ENCODE measurements at places on chromosomes 7 and 10.

- DNase-seq, result no peak
Observed at GRCh38 chr7:46885167-46885566, 696.7 kb downstream of the TNS3 start.

DNA sequence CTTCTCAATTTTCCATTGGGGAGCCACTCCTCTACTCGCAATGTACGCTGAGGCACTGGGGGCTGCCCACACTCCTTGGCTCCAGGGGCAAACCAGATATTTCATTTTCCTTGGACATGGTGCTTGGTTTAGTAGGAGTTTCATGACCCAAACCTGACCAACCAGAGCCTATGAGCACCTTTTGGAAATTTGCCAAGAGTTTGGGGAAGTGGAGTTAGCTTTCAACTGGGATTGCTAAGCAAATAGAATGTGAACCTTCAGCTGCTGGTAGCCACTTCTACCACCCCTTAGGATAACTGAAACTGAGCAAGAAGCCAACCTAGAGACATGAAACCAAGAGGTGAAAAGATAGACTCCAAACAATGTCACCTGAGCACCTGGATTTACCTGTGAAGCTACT lies 74.9 kb upstream of the COL13A1 start:
- DNase-seq, result no peak

DNA sequence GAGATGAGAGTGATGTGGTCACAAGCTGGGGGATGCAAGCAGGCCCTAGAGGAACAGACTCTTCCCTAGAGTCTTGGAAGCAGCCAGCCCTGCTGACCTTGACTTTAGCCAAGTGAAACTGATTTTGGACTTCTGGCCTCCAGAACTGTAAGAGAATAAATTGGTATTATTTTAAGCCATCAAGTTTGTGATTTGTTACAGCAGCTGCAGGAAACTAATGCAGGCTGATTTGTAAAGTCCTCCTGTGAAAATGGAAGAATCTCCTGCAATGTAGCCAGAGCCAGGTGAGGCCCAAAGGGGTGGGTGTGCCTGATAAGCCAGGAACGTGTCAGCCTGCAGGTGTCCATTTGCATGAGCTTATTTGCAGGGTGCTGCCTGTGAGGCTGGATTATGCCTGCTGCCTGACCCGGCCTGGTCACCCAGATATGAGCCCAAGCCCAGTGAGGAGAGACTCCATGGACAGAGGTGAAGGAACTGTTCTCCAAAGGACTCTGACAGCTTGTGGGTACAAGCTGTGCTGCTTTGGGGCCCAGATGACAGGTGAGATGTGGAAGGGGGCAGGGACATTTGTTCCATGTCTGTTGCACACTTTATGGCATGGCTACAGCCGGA lies 24.6 kb upstream of the PLEKHA1 start:
- DNase-seq, result no peak

DNA sequence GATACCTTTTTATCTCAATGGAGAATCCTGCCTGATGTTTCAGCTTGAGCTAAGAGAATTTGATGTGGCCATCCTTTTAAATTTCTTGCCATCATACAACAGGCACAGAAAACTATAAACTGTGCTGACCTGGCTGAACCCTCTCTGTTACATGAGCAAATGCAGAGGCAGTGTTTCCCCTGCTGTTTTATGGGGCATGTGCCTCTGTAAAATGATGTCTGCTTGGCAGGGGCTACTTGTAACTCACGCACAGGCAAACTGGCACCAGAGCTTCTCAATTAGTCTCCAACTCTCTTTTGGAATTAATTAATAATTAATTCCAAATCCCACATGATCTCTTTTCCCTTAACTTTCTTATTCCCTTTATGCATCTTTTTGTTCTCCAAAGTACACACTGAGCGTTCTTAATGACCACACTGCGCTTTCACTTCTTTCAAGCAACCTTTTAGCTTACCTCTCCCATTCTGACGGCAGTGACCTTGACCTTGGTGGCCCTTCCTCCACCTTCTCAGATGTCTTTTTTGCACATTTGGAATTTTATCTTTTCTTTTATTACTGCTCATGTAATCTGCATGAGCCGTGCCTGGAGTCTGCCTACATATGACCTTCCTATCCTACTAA lies 334.0 kb downstream of the PLXNA4 start:
- no peak for DNase-seq

DNA sequence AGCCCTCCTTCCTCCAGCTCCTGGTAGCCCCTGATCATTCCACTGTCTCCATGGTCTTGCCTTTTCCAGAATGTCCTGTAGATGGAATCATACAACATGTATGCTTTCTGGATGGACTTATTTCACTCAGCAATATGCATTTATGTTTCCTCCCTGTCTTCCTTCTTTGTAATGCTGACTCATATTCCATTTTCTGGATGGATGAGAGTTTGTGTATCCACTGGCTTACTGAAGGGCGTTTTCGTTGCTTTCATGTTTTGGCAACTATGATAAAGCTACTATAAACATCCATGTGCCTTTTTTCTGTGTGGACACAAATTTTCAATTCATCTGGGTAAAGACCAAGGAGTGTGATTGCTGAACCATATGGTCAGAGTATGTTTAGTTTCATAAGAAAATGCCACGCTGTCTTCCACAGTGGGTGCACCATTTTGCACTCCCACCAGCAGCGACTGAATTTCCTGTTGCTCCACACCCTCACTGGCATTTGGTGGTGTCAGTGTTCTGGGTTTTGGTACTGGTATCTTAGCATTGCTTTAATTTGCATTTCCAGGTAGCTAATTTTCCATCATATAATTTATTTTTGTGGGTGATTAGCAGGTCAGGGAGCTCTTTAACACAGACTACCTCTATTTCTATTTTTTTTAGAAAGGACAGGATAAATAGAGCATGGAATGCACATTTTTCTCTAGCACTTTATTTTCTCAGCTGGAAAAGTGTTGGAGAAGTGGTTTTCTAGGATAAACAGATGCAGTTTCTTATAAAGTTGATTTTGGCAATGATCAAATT lies 252.2 kb downstream of the WDR37 start:
- no peak for DNase-seq

DNA sequence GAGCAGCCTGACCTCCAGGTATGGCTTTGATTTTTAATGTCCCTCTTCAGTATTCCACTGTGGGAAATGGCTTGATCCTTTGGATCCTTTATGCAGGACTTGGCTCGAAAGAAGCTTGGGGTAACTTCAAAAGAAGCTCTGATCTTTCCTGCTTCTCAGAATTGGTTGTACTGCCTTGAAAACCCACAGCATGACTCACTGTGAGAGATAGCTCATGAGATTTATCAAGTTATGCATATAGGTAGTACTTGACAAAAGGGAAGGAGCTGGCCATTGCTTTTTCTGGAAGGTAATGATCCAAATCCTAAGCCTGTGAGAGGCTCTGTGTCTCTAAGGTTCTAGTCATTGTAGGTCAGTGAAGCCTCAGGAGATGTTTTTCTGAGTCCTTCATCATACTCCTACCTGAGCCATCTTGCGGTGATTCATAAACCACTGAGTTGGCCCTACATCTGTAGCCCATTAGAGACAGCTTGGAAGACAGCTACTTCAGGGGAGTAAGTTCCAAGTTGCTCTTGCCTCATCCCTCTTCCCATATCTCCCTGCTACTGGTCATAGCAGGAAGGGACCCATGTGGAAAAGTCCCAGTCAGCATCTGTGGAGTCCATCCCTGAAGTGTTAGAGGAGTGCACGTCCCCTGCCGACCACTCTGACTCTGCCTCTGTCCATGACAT lies 36.7 kb upstream of the NFKB2 start:
- DNase-seq, result peak; percentile 54

DNA sequence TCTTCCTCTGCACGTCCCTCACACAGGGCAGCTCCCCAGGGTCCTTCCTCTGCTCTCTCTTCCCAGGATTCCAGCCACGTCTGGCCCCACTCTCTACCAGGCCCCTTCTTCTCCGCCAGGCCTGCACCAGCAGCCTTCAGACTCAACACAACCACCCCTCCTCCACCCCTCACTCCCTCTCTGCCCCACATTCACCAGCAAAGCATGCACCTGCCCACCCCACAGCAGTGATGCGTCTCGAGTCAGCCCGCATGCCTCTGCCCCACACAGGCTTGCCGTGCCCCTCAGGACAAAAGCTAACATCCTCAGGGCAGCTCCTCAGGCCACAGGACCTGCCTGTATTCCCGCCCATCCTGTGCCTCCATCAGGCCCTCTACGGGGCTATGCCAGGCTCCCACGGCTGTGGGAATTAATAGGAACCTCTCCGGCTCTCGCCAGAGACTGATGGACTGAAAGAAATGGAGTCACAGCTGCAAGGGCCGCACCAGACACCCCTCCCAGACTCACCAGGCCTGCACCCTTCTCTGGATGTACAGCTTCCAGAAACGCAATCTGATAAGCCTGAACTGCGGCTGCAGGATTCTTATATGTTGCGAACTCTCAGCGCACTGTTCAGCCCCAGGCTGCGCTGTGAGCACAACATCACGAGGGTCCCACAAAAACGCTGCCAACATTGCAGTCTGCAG lies 100.1 kb downstream of the CYTH3 start:
- no peak for DNase-seq

DNA sequence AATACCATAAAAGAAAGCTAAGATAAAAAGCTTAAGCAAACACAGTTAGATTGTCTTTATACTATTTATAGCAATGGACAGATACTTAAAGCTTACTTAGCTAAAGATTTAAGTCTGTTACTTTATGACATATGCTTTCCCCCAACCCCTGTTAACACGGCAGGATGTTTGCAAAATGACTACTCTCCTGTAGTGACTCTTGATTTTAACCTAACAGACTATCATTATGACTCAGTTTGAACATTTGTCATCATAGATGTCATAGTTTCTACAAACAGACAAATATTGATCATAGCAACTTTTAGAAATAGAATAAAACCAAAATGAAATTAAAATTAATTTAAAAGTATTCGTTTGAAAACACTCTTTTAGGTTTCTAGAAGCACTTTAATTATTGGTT lies 7.8 kb upstream of the COMMD3 start:
- DNase-seq, result peak; percentile 92

DNA sequence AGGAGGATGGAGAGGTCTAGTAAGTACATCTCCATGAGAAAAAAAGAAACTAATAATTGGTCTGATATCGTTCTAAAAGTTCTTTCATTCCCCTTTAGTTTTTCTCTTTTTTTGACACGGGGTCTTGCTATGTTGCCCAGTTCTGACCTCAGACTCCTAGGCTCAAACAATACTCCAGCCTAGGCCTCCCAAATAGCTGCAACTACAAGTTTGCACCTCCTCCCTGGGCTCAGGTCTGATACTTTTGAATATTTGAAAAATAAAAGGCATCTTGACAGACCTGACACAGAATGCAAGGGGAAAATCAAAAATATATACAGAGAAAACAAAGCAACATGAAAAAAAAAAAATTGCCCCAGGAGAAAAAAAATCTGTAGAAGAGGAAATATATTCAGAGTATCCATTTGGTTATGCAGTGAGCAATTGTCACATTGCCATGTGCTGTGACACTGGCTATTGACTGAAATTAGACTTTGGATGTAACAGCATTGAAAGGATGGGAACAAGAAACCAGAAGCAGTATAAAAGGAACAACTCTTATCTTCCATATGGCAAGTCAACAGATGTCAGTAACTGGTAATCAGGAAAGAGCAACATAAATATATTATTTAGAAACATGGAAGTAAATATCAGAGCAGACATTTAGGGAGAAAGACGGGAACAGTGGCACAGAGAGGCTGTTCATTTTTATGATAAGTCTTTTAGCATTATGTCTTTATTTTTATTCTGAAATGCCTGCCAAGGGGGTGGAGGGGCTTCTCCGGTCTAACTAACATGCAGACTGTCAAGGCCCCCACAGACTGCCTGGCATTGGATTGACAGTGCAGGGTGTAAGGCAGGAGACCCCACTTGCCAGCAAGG lies 408.4 kb downstream of the PARD3 start:
- no peak for DNase-seq

GRCh38 chr10:101235766-101236165 lies 6.5 kb upstream of the LBX1 start:
- DNase-seq, result no peak

GRCh38 chr7:72099784-72100183 lies 312.4 kb downstream of the CALN1 start:
- DNase-seq, result no peak

DNA sequence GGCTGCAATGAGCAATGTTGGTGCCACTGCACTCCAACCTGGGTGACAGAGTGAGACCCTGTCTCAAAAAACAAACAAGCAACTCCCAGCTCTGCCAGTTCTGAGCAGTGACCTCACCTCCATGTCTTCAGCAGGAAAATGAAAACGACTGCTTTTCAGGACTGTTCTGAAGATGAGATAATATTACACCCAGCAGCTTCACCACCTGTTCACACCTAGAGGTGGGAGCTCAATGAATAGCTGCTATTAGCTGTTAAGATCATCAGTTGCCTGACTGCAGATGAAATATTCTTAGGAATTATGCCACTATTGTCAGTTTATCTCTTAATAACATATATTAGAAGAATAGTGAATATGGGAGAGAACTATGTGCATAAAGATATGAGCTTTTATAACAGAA lies 48.4 kb upstream of the CYTH3 start:
- DNase-seq, result no peak

All from activated CD4-positive, alpha-beta T cell treated with anti-CD3 and anti-CD28 coated beads, Interleukin-2, Interleukin-4, amounts not matched to agents 100 ng/mL and 50 ng/mL, durations not matched to agents 16 hours and 8 hours (primary cell).